ENCODE measurements at places on chromosomes 12 and 14. TPM values are rescaled to one million over a fixed set of nuclear protein-coding genes. Genes with fewer than 3 reads are reported as not detected.

DNA sequence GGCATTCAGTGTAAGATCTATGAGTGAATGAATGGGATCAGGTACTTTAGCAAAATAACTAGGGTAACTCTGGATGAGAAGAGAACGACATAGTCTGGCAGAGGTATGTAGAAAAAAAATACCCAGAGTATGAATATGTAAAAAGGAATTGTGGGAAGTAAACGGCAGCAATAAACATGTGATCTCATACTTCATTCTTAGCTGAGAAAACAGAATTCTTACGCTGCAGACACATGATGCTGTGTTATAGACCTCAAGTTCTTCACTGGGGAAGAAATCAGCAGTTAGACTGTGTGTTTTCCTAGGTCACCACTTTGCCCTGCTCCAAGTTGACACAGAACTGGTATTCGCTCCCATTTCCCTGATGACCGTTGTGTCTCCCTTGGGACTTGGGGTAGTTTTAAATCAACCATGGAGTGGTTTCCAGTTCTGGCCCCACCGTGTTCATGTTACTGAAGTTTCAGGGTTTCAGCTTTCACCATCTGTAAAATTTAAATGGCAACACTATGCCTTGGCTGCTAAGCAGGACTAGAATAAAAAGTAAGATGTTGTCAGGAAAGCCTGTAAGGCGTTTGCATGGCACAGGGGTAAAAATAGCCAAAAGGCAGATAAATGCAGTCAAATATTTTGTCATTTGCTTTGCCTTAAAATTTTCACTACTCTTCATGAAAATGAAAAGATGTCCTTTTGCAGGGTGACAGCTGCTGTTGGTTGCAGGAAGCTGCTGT, 223.7 kb downstream of the PELI2 start:
- no peak for DNase-seq

DNA sequence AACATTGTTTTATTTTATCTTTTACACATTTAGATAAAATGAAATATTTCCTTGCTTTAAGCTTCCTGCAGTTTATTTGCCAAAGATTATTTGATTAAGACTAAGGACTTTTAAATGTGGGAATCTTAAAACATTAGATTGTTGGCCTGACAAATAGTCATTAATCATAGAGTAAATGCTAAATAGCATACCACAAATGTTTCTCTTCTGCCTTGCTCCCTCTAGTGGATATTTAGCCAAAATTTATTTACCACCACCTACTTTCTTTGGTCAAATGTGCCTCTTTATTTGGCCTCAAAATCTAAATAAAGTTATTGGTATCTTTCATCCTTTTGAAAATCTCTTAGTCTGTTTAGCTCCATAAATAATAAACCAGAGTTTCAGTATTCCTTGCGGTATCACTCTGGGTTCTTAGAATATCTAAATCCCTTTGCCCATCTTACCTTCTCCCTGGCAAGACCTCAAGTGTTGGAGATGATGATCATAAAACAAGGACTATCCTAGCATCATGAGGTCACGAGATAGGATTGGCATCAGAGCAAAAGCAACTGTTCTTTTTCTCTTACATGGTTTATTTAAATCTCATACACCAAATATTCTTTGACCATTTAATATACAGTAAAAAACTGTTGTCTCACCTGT, 150.6 kb upstream of the AEBP2 start:
- DNase-seq = no peak

The KCNJ8 gene
- total RNA-seq = not detected

GRCh38 chr12:63394983-63395382, 244.0 kb upstream of the AVPR1A start:
- no peak for DNase-seq

DNA sequence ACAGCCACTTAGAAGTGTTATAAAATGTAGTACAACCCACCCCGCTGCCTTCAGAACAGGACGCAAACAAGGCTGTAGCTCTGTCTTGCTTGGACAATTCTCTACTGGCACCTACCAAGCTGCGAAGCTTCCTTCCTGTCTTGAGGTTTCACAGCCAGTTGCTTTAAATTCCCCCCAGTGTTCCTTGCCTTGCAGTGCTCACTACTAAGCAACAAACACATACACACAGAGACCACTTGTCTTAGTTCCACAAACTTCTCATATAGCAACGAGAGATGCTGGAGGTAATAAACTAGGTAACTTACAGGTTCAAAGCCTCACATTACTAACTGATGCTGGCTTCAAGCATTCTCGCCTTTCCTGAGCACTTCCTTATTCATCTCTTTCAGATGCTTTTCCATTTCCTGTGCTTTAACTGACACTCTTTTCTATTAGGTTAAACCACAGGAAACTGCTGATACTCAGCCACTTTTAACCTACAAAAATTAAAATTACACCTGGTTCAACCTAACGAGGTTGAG, 91.5 kb upstream of the PTGDR start:
- DNase-seq = no peak

GRCh38 chr14:73662487-73662943, 17.7 kb downstream of the DNAL1 start:
- DNase-seq = no peak

The LALBA gene
- total RNA-seq = not detected

The KRT80 gene
- not detected for total RNA-seq

The MANSC1 gene
- 0.76 TPM for total RNA-seq

All from activated naive CD8-positive, alpha-beta T cell treated with anti-CD3 and anti-CD28 coated beads for 36 hours (primary cell).